CD4-positive, CD25-positive, alpha-beta regulatory T cell (primary cell): ENCODE measurements at places on chromosomes 3 and 15. TPM values are rescaled to one million over a fixed set of nuclear protein-coding genes. Genes with fewer than 3 reads are reported as not detected.

- no peak for DNase-seq
- H3K27me3 ChIP-seq, result peaks cover 5% of the 10 kb centered on the region
- H3K36me3 ChIP-seq, result no peaks in the 10 kb centered on the region
These were observed 48.1 kb upstream of the THUMPD3 start for GRCh38 chr3:9314796-9315195.

- no peak overlapping the region for H3K27ac ChIP-seq
- no peak for DNase-seq
- peaks cover 1% of the 10 kb centered on the region for H3K27me3 ChIP-seq
- H3K36me3 ChIP-seq, result no peaks in the 10 kb centered on the region
These were observed 48.7 kb upstream of the IREB2 start for GRCh38 chr15:78389322-78389721.

GRCh38 chr15:52114261-52115055 is 1.9 kb upstream of the BCL2L10 start:
- H3K4me3 ChIP-seq, result no peak overlapping the region
- H3K27me3 ChIP-seq, result peaks cover 7% of the 10 kb centered on the region
- peaks cover 9% of the 10 kb centered on the region for H3K4me1 ChIP-seq
- DNase-seq, result no peak
- no peaks in the 10 kb centered on the region for H3K36me3 ChIP-seq

- peaks cover 18% of the 10 kb centered on the region for H3K4me1 ChIP-seq
- no peak overlapping the region for H3K4me3 ChIP-seq
- no peak overlapping the region for H3K27ac ChIP-seq
- H3K27me3 ChIP-seq, result no peaks in the 10 kb centered on the region
These were observed 44.8 kb upstream of the TLE3 start for GRCh38 chr15:70142322-70143191.

GRCh38 chr3:196942915-196943277 is 568 bp upstream of the NCBP2 start:
- peak overlapping the region; percentile 97 for H3K27ac ChIP-seq
- H3K36me3 ChIP-seq, result peaks cover 16% of the 10 kb centered on the region
- H3K4me3 ChIP-seq, result peak overlapping the region; percentile 94
- peaks cover 28% of the 10 kb centered on the region for H3K4me1 ChIP-seq
- H3K27me3 ChIP-seq, result no peaks in the 10 kb centered on the region
- DNase-seq, result peak; percentile 41

DNA sequence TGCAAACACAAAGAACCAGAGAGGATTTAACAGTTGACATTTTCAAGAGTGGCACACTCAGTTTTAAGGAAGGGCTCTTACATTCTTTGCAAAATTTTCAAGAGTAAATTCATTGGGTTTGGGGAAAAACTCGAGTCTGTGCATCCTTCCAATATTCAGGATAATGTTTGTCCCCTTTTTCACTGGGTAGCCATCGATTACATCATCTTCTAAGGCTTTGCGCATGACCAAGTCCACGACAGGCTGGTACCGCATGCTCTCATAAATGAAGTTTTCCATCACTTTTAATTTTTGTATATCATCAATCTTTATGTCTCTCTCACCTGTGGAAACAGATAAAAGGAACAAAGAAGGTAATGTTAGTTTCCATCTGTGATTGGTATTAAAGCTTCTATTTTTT is 117.5 kb upstream of the TNFAIP8L3 start:
- no peaks in the 10 kb centered on the region for H3K4me1 ChIP-seq
- H3K4me3 ChIP-seq, result no peak overlapping the region
- H3K27me3 ChIP-seq, result peaks cover 2% of the 10 kb centered on the region
- H3K36me3 ChIP-seq, result no peaks in the 10 kb centered on the region

DNA sequence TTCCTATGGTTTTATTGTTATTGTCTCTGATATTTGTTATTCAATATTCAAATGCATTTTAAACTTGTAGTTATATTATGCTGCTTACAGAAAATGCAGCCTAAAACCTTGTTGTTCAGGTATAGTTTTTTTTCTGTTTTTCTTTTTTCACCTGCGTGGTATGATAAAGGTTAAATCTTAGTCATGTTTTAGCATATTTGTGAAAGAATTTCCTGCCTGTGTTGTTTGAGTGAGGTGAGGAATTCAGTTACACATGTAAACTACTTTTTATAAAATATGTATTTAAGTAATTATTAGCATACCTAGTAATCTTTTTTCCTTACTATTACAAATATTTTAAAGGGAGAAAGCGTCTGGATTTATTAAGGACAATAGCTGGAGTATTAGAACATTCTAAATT is 90.0 kb upstream of the NAALADL2 start:
- no peak for DNase-seq
- H3K4me1 ChIP-seq, result no peaks in the 10 kb centered on the region
- no peaks in the 10 kb centered on the region for H3K27me3 ChIP-seq
- no peak overlapping the region for H3K27ac ChIP-seq
- H3K36me3 ChIP-seq, result no peaks in the 10 kb centered on the region

FGF12 gene
- not detected for total RNA-seq

DGKG gene
- 0.81 TPM for total RNA-seq

THSD4 gene
- total RNA-seq, result not detected
